ENCODE measurements at places on chromosomes 16 and 17.

- no peak for DNase-seq
These were observed 3.0 kb downstream of the SALL1 start for GRCh38 chr16:51147776-51148677.

DNA sequence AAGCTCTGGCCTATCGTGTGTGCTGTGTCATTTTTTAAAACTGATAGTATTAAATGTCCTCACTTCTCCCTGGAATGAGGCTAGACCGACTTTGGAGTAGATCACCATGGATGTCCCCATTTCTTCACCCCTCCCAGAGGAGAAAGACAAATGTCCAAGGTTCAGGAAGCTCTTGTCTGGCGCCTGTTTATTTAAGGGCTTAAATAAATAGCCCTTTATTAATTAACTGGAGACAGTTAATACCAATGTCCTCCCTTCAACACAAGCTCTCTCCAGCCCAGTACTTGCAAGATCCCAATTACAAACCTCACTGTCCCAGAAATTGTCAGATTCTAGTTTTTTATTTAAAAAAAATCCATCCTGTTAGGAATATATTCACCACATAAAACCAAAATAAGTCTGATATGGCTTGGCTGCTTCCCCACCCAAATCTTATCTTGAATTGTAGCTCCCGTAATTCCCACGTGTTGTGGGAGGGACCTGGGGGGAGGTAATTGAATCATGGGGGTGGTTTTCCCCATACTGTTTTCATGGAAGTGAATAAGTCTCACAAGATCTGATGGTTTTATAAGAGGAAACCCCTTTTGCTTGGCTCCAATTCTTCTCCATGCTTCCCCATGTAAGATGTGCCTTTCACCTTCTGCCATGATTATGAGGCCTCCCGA is 344.4 kb downstream of the SHISA9 start:
- DNase-seq, result no peak

DNA sequence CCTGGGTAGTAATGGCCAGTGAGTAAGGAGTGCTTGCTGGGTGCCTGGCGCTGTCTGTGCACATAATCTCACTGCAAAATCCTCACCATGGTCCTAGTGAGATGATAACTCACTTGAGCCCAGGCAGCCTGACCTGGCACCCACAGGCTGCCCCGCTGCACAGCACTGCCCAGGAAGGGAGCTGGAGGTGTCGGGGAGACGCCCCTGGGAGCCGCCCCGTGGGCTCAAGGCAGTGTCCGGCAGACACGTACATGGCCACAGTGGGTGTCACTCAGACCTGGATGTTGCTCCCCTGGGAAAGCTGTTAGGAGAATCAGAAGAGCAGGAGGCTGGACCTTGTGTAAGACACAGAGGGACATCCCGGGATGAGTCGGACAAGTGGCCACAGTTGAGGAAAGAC is 44.2 kb downstream of the BEAN1 start:
- no peak for DNase-seq

DNA sequence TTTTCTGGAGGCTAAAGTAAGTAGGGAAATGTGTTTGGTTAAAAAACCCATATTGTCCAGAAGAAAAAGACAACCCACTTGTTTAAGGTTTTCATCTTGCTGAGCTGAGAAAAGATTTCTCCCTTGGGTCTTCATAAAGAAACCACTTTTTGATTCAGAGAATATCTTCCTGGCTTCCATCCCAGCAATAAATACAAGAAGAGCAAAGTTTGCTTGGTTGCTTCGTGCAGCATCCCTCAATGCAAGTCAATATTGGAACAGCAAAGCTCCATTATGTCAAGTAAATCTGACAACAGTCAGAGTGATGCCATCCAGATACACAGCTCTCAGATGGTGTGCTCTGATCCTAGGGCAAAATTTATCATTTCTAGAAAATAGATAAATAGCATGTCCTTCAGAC is 118.9 kb upstream of the PIRT start:
- no peak for DNase-seq

GRCh38 chr16:11094075-11094856 is 149.9 kb downstream of the CLEC16A start:
- DNase-seq, result no peak

GRCh38 chr17:61324950-61325349 is 74.7 kb upstream of the TBX2 start:
- no peak for DNase-seq

DNA sequence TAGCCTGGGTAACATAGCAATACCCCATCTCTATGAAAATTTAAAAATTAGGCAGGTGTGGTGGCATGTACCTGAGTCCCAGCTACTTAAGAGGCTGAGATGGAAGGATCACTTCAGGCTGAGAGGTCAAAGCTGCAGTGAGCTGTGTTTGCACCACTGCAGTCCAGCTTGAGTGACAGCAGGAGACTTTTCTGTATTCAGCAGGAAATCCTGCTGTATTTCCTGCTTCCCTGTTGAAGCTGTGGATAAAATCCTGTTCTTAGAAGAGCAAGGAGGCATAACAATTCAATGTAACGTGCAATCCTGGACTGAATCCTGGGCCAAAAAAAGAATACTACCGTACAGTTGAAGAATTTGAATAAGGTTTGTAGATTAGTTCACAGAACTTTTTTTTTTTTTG is 62.2 kb downstream of the FBXL20 start:
- no peak for DNase-seq

DNA sequence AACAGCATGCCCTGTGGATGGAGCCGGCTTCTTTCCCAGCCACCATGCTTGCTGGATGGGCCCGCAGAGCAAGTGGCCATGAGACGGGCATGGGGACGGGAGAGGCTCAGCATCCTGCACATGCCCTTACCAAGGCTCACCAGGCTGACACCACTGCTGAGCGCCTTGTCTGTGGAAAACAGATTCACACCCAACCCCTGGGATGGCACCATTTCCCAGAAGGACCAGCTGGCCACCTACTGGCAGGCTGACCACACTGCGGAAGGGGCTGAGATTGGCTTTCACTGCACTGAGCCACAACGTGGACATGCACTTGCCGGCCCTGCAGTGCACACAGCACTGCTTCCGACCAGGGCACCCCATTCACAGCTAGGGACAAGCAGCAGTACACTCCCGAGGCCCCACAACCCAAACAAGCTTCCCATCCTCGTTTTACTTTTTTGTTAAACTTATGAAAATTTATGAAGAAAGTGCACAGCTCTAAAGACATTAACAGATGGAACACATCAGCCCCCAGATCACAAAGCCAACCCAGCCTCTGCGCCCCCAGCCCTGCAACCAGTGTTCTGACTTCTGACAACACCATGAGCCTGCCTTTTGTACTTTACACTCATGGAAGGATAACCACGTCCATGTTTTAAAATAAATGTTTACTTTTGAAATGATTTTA is 13.9 kb upstream of the KRTAP17-1 start:
- DNase-seq, result no peak

DNA sequence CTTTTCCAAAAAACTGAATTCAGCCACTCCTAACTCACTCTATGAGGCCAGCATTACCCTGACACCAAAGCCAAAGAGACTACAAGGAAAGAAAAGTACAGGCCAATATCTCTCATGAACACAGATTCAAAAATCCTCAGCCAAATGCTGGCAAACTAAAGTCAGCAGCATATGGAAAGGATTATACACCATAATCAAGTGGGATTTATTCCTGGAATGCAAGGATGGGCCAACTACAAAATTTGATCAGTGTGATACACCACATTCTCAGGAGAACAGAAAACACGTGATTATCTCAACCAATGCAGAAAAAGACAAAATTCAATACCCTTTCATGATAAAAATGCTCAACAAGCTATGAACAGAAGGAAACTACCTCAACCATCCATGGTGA is 7.7 kb upstream of the AATK start:
- peak; percentile 14 for DNase-seq

DNA sequence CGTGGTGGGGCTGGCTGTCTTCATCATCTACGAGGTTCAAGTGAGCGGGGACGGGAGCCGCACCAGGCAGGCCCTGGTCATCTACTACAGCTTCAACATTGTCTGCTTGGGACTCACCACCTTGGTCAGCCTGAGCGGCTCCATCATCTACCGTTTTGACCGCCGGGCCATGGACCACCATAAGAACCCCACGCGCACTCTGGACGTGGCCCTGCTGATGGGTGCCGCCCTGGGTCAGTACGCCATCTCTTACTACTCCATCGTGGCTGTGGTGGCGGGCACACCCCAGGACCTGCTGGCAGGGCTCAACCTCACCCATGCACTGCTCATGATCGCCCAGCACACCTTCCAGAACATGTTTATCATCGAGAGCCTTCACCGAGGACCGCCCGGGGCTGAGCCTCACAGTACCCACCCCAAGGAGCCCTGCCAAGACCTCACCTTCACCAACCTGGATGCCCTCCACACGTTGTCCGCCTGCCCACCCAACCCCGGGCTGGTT is 5.1 kb upstream of the OTOP3 start:
- no peak for DNase-seq

DNA sequence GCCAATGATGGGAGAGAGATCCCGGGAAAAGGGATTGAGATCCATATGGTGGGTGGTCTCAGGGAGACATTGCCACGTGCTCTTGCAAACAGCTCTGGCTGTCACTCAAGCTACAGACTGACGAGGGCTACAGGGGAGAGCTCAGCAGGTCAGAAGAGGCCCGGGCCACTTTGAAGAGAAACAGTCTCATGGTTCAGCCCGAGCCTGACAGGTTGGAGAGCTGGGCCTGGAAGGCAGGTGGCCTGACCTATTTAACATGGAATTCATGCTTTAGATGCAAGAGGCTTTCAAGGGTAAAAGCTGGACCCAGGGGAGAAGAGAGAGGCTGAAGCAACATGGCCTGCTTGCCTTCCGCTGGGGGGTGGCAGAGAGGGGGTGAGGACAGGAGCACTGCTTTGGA is 81.0 kb upstream of the BRD7 start:
- DNase-seq, result no peak

- no peak for DNase-seq
These were observed 24.2 kb downstream of the SGSH start for GRCh38 chr17:80195671-80196529.

DNA sequence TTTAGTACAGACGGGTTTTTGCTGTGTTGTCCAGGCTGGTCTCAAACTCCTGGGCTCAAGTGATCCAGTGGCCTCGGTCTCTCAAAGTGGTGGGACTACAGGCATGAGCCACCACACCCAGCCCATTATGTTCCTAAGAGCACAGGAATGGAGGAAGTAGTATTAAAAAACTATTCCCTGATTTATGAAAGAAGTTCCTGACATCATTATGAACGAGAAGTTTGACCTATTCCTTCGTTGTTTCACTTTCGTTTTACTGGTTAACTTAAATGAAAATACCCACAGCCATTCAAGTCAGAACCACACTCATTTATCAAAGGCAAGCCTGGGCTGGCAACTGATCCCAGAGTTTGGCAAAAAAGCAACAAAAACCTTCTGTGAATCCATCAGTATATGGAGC is 13.5 kb upstream of the CBX4 start:
- no peak for DNase-seq

GRCh38 chr17:58204796-58205195 is 12.3 kb downstream of the EPX start:
- DNase-seq, result no peak

DNA sequence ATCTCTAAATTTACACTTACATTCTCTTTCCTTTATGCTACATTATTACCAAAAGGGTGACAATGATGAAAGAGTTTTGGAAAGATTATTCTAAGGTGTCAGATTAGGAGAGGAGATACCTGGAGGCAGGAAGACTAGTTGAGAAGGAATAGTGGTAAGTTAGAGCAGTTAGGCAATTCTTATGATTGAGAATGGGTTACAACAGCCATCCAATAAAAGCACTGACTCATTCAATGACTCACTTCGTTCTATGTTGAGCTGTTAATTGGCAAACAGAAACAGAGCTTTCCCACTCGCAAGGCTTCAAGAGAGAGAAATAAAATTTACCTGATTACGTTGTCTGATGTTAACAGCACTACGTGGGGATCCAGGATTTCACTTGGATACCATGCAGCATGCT is 5.8 kb downstream of the NUP88 start:
- DNase-seq, result no peak

DNA sequence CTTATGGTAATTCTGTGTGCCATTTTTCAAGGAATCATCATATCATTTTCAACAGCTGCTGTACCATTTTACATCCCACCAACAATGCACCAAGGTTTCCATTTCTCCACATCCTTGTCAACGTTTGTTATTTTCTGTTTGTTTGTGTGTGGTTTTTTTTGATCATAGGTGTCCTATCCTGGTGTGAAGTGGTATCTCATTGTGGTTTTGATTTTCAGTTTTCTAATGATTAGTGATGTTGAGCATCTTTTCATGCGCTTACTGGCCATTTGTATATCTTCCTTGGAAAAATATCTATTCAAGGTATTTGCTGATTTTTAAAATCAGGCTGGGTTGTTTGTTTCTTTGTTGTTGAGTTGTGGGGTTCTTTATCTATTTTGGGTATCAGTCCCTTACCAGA is 15.0 kb downstream of the CHD9 start:
- no peak for DNase-seq

DNA sequence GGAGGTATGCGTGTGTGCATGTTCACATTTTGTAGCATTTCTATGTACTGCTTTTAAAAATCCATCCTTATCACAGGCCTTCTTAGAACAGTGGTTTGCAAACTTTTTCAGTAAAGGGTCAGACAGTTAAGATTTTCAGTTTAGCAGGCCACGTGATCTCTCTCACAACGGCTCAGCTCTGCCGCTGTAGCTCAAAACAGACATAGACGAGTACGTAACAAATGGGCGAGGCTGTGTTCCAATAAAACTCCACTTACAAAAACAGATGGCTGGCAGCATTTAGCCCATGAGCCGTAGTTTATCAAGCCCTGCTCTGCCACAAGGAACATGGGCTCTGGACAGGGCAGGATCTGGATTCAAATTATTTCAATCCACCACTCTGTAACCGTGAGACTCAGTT is 141.8 kb downstream of the XYLT1 start:
- DNase-seq, result no peak

- DNase-seq, result no peak
These were observed 32.7 kb upstream of the LITAF start for GRCh38 chr16:11619327-11619851.

DNA sequence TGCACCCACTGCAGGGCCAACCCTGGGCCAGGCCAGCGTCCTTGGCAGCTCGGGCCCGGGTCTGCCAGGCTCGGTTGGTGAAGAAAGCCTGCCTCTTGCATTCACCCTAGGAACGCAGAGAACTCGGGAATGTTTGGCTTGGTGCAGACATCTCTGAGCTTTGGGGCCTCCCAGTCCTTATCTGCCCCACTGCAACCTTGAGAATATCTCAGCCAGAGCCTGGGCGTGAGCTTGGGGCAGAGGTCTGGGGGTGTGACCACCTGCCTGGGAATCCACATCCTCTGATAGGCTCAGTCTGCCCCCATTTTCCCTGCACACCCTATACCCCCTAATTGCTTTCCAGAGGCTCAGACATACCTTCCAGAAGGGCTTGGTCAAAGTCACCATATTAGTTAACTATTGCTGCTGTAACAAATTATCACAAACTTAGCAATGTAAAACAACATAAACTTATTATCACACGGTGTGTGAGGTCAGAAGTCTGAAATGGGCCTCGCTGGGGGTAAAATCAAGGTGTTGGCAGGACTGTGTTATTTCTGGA is 30.7 kb upstream of the ZNF423 start:
- DNase-seq, result no peak

DNA sequence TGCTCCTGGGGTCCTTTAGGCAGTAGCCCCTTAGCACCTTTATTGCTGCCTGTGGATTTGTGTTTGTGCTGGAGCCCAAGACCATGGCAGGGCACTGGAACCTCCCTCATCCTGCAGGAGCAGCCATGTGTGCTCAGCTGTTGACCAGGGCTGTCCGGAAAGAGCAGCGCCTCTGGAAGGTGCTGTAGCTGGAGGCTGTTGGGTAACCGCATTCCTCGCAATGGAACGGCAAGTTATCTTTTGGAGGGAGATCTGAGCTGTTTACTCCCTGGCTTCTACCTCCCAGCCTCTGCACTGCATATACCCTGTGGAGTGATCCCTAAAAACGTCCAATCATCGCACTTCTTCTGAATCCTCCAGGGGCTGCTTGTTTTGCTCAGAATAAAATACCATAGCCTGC is 291.0 kb downstream of the SNX29 start:
- no peak for DNase-seq

Measured in SK-N-MC (cell line).